ENCODE measurements at places on chromosomes 5 and 9. TPM values are rescaled to one million over a fixed set of nuclear protein-coding genes. Genes with fewer than 3 reads are reported as not detected.

DNA sequence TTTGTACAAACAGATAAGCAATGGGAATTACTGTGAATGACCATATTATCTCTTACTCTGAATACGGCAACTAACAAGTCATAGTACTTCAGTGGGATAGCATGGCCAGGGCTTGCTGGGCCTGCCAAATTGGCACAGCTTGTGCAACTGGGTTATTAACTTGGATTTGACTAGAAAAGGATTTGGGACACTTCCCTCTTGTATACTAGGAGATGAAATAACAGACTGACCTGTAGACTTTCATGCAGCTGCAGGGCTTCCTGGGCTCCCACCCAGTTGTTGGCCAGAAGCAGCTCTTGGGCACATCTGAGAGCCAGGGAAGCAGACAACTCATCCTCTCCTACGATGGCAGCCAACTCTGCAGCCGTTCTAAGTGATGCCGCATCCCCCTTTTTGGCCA is 39.8 kb downstream of the CNOT8 start:
- no peak for DNase-seq

The SOX30 gene
- 0.29 TPM for total RNA-seq

DNA sequence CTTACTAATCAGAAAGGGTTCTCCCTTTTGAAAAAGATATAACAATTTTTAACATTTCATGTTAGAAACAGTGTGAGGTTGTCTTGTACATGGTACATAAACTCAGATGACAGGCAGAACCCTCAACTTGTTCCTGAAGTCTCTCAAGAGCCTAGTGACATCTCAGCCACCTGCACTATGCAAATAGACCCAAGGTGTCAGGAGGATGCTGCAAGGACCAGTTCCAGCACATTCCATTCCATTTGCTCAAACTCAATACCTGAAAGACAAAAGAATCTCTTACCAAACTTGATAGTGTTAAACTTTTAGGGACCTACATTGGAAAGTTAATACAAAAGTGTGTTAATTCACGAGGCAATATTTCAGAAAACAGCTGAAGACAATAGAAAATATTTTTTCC is 544.6 kb downstream of the CETN3 start:
- DNase-seq, result no peak

The DEPDC1B gene
- 21.2 TPM for total RNA-seq

The LCP2 gene
- total RNA-seq, result 351 TPM

The NTNG2 gene
- total RNA-seq, result 4.6 TPM

DNA sequence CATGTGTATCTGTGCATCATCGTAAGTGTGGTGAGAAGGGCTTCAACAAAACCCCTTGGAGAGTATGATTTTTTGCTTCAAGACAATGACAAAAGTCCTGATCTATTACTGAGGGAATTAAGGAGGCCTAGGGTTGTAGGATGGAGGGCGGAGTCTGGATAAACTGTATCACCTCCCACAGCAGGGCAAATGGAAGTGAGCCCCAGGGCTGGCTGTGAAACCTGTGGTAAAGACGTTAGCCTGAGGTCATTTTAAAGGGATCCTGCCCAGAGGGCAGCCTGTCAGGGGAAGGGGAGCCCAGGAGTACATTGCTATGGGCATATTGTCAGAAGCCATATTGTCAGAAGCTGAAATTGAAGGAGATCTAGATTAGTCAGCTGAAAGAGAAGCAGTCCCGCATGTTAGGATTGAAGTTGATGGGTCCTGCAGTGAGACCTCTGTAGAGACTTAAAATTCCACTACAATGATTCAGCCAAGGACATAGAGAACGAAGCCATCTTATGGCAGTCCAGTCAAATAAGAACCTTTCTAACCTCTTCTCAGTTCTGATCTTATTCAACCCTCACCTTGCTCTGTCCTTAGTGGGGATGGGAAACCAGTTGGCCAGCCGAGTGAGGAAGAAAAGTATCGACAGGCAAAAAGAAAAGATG is 26.9 kb downstream of the ADGRV1 start:
- DNase-seq, result no peak

DNA sequence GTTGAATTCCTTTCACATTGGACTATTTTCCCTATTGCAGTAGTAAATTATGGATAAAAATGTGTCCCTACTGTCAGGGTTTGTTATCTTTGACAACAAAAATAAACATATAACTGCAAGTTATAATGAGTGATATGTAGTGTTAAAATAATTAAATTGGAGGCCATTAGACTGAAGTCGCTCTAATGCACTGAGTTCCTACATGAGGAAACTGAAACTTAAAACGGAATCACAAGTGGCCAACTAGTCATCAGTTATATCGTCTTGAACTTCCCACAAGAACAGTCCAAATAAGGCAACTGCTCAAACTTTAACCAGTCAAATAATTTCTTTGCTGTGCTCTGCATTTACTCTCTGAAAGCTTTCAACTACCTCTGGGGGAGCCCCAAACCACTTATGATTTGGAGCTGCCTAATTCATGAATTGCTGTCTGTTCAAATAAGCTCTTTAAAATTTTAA is 2.1 kb upstream of the IFT74 start:
- no peak for DNase-seq

DNA sequence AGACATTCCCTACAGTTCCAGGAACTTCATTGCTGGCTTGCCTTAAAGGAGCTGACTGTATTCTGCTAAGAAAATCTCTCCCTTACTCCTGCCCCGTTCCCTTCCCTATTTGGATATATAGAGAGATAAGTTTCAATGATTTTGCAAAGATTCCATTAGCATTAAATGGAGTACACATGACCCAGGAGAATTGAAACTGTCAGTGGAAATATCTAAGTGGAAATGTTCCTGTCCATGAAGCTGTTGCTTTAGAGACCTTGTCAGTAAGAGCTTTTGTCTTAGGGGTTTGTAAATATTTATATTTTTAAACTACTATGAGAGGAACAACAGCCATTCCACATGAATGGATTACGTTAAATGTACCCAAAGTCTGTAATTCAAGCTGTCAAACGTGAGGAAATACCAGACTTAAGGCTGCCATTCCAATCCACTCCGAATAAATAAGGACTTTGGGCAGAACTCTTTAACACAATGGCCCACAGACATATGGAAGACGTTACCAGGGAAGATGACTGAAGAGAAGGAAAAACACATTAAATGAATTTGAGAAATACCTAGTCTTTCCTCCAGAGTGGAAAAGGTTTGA is 387.1 kb upstream of the PAPPA start:
- DNase-seq, result no peak

GRCh38 chr9:96289392-96289791 is 12.6 kb downstream of the HSD17B3 start:
- DNase-seq, result no peak

The RNF130 gene
- 7.6 TPM for total RNA-seq

The RUSC2 gene
- total RNA-seq, result 5.8 TPM

DNA sequence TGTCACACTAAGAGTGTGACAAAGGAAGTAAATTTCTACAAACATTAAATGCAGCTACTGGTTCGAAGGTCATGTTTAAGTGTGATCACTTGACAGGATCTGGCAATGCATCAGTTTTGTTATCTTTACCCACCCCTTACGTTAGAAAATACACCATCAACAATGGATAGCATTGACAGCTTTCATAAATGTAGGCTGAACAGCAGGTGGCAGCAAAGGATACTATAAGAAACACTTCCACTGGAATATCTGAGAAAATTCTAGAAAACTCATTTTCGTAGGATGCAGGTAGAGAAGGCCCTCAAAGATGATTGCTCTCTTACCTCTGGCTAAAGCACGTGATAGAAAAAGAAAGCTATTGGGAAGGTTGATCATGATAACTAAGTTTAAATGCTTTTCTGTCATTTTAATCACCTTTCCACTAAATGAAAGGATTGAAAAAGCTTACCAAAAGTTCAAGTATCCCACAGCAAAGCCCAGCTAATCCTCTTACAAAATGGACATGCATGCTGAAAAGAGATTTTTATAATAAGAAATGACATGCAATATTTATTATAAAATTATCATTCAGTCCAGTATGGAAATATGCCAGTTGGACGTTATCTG is 292.5 kb downstream of the PARP8 start:
- no peak for DNase-seq

DNA sequence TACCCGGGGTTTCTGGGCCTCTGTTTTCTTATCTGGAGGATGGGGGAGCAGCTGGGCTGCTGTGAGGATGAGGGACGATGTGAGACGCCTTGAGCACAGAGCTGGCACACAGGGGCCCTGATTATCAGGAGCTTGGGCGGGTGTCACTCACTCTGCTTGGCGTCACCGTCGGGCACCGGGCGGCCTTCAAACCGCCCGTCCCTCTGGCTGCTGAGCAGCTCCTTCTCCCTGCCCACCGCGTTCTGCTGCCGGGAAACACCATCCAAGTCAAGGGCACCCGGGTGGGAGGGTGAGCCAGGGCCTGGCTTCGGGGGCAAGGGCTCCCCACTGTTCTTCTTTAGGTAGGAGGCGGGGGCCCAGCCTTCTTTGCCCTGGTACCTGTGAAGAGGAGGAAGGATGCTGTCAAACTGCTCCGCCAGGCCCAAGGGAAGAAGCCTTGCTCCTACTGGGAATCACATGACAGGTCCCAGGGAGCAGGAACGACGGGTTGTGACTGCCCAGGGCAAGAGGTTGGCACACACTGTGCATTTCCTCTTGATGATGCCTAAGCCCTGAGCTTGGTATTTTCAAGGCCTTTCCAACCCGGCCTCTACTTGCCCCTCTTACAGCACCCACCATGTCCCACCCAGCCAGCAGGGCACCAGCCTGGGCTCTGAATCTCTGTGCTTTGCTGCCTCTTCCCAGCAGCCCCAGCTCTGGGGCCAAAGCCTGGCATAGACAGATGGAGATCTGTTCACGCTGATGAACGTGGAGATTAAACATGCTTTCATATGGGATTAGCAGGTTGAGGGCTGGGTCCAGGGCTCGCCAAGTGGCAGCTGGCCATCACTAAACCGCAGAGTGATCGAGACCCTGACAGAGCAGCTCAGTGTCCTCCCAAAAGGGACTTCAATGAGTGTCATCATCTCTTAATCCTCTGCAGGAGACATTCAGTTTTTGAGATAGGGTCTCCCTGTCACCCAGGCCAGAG is 66.9 kb upstream of the UBTD2 start:
- DNase-seq, result no peak

GRCh38 chr9:102000956-102001355 is 262.5 kb upstream of the GRIN3A start:
- DNase-seq, result no peak

- DNase-seq, result no peak
Observed at GRCh38 chr5:174798551-174798951, 74.2 kb downstream of the MSX2 start.

DNA sequence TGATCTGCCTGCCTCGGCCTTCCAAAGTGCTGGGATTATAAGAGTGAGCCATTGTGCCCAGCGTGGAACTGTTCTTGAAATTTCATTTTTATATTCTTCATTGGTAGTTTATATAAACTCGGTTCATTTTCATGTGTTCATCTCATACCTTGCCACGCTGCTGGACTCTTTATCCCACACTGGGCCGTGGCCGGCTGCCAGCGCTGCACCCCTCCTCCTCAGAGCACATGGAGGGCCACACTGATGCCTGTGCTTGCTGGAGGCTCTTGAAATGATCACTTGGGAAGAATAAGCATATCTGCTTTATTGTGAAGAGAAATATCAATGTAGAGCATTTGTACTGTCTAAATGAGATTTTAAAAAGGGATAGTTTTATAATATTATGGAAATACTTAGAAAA is 69.5 kb downstream of the EHMT1 start:
- no peak for DNase-seq

The STK32A gene
- total RNA-seq, result not detected

GRCh38 chr9:116267021-116267420 is 113.4 kb downstream of the PAPPA start:
- no peak for DNase-seq

- no peak for DNase-seq
Observed at GRCh38 chr5:10700516-10700915, 60.5 kb downstream of the DAP start.

The FCN2 gene
- total RNA-seq, result not detected

- no peak for DNase-seq
Observed at GRCh38 chr5:52963636-52964035, 25.5 kb upstream of the ITGA2 start.

DNA sequence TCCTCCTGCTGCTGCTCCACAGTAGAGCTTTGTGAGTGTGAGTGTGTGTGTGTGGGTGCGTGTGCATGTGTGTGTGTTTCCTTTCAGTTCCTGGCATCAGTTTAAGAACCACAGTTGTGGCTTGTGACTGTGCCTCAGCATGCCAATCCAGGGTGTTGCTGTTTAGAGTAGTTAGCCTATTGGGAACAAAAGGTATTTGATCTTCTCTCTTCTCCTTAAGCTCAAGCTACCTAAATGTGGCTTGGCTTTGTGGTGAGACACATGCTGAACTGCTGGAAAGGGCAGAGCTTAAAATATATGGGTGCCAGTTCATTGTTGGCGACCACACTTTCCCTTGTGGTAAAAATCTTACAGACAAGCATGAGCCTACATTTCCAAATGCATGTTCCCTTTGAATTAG is 116.6 kb upstream of the BNC2 start:
- no peak for DNase-seq

The CDKN2B gene
- total RNA-seq, result 0.73 TPM

The TXNDC15 gene
- total RNA-seq, result 57.1 TPM

DNA sequence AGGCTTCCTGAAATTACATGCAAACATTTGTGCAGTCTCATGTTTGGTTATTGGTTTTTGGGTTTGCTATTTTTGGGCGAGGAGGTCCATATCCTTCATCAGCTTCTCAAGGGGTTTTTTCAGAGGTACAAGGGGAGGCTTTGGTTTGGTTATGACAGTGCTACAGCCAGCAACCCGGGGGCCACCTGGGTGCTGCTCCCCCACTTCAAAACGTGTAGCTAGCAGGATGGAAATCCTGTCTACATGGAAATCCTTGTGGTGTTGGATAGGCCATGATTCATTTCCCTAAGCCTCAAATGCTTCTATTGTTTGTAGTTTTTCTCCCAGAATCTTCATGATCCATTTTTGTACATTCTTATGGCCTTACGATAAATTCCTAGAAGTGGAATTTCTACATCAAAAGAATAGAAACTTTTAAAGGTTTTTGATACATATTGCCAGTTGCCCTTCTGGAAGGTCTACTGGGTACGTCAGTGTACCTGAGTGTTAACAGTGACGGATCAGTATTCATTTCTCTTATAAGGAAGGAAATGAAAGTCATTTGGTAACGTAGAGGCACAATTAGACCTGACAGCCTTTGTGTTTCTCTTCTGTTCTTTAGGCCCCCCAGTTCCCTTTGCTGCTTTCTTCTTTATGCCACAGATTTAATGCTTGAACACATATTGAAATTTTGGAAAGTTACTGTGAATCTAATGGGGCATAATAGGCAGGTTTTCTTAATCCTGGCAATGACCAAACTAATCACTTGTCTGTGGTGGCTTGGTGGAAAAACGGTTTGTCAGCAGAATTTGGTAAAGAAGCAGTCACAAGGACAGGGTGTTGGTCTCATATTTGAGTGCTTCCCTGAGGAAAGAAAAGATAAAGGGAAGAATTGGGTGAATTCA is 69.7 kb upstream of the ABL1 start:
- no peak for DNase-seq

DNA sequence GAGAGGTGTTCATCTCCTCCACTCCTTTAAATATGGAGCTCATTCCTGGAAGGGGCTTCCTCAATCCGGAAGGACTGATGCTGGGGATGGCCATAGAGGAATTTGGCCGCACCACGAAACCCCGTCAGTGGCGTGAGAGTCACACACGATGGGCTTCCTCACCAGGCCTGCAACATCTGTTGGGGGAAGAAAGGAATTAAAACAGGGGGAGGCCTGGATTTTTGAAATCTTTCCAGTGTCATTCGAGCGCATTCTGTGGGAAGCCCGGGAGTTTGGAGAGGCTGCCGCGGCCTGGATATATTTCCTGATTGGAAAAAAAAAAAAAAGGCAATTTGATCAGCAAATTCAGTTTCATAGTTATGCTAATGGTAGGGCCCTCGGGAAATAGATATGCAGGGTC is 76.3 kb upstream of the ORM1 start:
- no peak for DNase-seq

- no peak for DNase-seq
Observed at GRCh38 chr9:106350777-106351176, 512.2 kb upstream of the ZNF462 start.
